ENCODE measurements at places on chromosomes 11 and 22. TPM values are rescaled to one million over a fixed set of nuclear protein-coding genes. Genes with fewer than 3 reads are reported as not detected.

C11orf86 gene
- not detected for total RNA-seq

OR51E2 gene
- total RNA-seq: not detected

DNA sequence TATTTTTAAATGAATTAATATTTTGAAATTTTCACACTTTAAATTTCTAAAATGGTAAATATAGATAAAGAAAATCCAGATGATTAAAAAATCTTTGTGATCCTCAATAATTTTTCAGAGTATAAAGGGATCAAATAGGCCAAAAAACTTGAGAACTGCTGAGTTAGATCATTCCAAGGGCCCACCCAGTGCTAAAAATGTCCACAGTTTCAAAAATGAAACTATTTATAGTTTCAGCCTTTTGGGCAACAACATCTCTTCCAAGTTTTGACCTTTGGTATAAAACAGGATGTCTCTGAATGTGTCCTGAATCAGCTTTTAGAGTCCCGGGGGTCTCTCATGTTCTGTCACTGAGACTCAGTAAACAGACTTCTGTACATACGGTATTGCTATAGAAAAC is 20.9 kb upstream of the BAIAP2L2 start:
- DNase-seq: peak; percentile 20

DNA sequence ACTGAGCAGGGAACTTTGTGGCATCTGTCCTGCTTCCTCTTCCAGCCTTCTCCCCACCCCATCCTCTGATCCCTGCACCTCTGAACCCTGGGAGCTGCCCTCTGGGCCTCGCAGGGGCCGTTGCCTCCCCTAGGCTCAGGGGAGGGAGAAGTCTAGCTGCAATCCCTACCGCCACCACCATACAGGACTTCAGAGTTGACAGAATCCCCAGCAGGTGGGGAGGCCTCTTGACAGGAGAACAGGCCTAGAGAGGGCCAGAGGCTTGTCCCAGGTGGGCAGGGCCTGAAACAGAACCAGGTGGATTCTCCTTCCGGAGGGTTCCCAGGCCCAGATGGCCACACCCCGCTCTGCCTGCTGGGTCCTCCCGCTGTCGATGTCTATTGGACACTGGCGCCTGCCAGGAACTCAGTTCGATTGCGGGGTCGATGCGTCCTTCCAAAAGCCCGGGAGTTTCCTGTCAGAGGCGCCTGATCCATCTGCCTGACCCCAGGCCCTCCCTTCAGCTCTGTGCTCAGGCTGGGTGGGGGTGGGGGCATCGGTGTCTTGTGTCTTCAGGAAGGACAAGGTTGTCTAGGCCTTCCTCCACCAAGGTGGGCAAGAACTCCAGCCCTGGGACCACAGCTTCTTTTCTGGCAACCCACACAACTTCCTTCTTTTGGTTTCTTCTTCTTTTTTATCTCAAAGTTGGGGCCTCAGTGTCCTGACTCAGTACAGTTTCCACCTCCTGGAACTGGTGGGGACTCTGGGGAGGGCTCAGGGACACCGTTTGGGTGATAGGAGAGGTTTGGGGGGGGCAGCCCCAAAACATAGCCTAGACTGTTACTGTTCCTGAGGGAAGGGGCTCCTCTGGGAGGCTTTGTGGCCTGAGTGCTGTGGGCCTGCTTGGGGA is 6.4 kb downstream of the STARD10 start:
- no peak for DNase-seq

DNA sequence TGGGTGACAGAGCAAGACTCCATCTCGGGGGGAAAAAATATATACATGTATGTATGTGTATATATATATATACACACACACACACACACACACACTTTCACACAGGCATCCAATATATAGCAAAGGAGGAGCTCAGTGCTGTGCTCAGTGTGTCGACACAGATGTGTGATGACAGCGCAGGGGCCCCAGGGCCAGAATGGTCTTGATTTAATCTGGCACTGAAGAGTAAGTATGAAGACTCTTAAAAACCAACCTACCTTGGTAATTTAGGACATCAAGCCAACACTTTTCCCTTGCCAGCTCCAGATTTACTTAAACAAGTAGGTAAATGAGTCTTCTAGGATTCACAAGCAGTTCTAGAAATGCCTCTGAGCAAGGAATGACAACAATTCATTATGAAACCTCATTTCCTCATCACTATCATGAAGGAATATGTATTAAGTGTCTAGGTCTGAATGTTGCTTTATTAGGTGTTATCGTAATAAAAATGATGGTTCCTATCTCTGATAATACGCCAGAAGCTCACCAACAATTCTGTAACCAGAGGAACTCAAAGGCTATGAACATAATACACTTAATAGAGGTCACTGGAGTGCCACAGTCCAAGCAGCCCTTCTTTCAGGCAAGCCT is 71.5 kb downstream of the SGSM3 start:
- no peak for DNase-seq
